Putamen (tissue), 1 donor: ENCODE measurements at places on chromosomes 7 and 10.

DNA sequence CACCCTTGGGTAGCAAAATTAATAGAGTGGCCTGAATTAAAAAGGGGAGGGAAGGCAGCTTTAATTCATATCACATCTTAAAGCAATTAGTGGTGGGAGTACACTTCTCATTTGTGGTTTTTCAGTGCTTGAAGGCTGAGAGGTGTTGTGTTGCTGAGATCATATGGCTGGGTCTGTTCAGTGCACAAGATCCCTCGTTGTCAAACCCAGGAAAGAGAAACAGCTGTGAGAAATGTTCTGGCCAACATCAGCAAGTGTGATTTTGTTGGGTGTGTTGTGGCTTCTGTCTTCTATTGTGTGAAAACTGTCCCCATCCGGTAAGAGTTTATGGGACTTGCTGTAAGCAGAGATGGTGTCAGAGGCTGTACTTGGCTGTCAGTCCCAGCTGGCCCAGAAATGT lies 197.9 kb upstream of the BMPER start:
- DNase-seq = no peak

DNA sequence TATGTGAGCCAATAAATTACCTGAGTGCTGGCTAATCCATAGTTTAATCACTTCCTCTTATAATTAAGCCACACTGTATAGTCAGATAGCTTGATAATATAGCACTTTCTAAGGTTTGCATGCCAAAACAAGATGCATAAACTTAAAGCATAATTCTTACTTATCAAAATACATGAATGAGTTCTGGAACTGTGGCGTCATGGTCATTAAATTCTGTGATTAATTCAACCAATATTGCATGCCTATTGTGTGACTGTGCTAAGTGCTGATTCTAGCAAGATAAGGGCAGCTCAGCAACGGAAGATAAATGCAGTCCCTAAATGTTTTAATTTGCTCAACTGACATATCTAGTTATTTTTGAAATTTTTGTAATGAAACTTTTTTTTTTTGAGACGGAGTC lies 29.7 kb downstream of the HOXA1 start:
- DNase-seq = no peak

DNA sequence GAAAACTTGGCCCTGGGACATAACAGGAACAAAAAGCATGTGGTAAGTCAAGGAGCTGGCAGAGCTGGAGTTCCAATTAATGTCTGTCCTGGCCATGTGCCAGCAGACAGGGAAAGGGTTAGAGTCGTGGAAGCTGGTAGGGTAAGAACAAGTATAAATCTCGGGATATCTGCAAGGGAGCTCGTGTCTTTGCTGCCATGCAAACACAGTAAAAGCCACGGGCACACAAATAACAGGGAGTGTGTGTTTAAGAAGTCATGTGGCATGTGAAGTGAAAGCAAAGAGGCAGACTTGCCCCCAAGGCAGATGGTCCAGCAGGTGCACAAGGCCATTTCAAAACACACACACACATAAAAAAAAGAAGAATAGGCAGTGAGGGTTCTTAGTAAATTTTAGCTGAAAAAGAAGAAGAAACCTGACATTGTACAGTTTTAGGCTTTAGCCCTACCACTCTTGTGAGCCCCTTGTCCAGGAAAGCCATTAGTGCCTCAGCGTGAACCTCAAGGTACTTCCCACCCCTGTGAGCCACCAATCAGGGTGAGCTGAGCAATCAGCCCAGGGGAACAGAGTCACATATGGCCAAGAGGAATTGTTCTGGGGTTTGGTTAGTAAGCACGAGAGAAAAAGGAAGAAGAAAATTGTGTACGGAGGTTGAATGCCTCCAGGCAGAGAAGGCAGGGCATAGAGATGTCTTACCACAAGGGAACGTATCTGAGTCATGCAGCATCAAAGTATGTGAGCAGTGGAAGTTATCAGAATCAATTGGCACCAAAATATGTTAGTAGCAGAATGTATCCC lies 32.8 kb upstream of the ARHGAP12 start:
- DNase-seq = no peak

DNA sequence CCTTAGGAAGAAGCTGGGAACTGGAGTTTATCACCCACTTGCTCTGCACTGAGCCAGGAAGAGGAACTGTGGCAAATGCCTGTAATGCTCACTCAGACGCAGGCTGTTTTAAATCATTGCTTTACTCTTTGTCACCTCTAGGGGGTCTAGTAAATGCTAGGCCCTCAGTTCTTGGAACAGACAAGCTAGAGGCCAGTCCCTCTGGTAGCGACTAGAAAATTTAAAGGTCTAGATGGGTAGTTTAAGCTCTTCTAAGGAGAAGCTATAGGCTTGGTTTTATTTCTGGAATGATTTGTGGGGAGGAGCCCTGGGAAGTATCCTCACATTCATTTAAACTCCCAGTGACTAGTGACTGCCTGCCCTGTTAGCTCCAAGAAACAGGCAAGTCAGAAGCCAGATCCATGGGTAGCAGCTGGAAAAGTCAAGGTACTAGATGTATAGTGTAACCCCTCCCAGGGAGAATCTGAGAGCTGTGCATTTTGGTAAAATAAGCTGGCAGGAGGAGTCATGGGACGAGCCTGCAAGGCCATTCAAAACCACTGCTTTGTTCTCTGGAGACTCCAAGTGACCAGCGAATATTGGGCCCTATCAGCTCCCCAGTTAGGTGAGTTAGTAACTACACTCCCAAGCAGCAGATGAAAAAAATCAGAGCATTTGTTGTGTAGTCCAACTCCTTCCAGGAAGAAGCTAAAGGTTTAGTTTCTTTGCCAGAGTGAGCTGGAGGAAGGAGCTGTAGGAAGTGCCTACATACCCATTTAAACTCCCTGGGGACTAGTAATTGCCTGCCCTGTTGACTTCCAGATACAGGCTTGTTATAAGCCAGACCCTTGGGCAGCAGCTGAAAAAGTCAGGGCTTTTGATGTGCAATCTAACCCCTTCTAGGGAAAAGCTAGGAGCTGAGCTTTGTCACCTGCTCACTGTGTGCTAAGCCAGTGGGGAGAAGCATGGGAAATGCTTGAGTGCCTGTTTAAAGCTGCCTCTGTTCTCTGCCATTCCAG lies 68.9 kb downstream of the DYNC1I1 start:
- no peak for DNase-seq

DNA sequence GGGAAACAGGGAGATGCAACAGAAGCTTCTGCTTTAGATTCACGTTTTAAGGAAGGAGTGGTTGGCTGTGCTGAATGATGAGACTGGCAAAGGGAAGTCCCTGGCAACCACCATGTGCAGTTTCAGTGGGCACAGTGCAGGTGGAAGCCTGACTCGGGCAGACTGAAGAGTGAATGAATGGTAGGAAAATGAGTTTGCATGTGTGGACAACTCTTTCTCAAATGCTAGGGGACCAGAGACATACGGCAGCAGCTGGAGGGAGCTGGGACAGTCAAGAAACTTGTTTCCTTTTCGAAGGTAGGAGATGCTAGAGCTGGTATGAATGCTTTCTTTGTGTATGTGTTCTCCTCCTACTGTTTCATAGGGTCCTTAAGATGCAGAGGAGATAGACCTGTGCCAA lies 29.0 kb downstream of the PODXL start:
- DNase-seq = no peak
